ENCODE measurements at places on chromosomes 5 and 9.

DNA sequence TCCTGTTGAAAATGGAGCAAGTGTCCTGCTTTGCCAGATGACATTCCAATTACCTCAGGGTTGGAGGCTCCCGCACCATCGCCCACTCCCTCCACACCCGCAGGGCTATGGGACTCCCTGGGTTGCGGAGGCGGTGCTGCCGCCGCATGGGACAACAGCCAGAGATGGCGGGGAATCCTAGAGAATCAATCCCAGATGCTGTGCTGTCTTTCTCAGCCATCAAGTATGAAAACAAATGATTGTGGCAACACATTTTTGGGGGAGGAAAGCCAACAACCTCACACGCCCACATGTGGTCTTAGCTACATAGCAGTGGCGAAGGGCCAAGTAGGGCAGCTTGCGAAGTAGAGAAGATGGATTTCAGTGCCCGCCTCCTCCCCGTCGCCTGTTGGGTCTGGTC lies 46.7 kb downstream of the IL31RA start:
- DNase-seq, result no peak

- no peak for DNase-seq
Observed at GRCh38 chr9:7324152-7324598, 475.4 kb downstream of the DMAC1 start.

GRCh38 chr9:84781458-84781857 lies 111.9 kb downstream of the NTRK2 start:
- DNase-seq, result no peak

GRCh38 chr5:174649391-174649790 lies 75.0 kb upstream of the MSX2 start:
- DNase-seq, result no peak

GRCh38 chr5:33212900-33213299 lies 227.9 kb upstream of the TARS1 start:
- no peak for DNase-seq

DNA sequence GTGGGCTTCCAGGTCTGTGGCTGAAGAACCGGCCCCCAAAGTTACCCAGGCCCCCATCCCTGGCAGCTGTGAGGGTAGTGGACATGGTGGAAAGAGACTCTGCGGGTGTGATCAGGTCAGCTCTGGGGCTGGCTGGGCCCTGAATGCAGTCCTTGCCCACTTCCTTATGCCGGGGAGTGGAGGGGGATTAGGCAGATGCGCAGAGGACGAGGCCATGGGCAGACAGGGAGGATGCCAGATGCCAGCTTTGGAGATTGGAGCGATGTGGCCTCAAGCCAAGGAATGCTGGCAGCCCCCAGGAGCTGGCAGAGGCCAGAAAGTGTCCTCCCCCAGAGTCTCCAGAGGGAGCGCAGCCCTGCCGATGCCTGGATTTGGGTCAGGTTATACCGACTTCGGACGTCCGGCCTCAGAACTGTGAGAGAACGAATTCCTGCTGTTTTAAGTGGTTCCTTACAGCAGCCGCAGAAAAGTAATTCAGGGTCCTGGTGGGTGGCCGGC lies 69.8 kb downstream of the ADAMTS2 start:
- no peak for DNase-seq

DNA sequence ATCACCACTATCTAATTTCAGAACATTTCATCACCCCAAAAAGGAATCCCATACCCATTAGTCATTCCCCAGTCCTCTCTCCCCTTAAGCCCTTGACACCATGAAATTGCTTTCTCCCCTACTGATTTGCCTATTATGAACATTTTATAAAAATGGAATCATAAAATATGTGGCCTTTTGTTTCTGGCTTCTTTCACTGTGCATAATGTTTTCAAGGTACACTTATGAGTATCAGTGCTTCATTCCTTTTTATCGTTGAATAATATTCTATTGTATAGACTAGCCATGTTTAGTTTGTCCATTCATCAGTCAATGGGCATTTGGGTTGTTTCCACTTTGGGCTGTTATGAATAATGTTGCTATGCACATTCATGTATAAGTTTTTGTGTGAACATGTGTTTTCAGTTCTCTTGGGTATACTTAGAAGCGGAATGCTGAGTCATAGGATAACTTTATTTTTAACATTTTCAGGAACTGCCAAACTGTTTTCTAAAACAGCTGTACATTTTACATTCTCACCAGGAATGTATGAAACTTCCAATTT lies 40.4 kb upstream of the FGF1 start:
- no peak for DNase-seq

GRCh38 chr5:168563959-168564358 lies 15.2 kb downstream of the PANK3 start:
- no peak for DNase-seq

GRCh38 chr9:136687721-136688223 lies 515 bp upstream of the AGPAT2 start:
- no peak for DNase-seq

GRCh38 chr5:83528439-83528769 lies 56.9 kb downstream of the VCAN start:
- DNase-seq, result no peak

DNA sequence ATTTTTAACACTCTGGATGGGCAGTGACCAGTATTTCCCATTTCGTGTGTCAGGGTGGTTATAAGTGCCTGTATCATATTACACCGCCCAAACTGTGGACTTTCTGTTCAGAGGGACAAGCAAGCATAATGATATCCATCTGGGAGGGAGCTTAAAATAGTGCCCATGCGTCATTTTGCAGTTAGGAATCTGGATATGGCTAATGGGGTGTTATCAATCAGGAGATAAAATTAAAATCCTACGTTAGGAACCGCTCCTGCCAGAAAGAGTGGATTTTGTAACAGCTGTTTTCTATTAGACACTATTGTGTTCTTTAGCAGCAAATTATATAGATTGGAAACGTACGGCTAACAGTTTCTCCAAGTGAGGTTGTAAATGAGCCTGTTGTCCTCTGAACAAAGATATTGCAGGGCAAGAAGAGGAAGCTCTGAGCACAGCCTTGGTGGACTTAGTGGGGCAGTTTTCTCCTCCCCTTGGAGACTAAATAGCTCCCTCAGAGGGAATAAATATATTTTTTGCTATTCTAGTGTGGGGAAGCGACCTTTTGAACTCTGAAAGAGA lies 160.4 kb downstream of the SPATA31D1 start:
- DNase-seq, result peak; percentile 68

DNA sequence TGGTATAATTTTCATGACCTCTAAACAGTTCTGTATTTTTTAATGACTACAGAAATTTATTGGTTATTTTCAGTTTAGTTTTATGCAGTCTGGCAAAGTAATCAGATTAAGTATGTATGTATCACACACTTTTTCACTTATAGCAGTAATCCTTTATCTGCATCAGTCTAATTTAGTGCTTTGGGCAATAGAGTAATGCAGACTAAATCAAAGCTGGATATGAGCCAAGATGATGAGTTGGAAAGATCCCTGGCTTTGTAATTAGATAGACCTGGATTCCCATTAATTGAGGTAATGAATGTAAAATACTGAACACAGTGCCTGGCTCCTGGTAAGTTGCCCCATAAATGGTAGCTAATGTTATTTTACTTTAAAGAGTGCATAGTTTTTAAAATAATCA lies 215.4 kb upstream of the TLX3 start:
- DNase-seq, result no peak

DNA sequence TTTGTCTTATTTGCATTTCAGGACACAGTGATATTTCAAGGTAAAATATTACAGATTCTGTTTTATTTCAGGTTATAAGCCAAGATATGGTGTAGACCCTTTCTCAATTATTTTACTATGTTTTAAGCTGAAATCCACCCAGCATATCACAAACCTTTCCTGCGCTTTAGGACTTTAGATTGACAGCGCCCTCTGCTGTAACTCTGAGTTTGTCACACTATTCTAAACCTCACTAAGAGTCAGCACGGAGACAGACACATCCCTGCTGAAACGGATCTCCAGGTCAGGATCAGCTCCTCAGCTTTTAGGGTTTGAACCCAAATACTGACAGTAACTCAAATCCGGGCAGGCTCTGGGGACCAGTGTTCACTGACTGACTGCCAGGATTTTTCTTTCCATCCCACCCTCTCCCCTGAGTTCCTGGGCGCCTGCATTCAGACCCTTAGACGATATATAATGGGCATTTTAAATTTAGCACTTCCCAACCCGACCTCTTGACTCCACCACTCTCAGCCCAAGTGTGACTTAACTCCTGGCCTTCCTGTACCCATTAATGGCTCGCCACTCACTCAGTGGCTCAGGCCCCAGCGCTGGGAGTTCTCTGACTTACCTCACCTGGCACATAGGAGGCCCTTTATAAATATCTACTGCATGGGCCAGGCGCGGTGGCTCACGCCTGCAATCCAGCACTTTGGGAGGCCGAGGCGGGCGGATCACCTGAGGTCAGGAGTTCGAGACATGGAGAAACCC lies 33.5 kb downstream of the TLX3 start:
- no peak for DNase-seq

- no peak for DNase-seq
Observed at GRCh38 chr5:90967851-90968250, 409.3 kb downstream of the ADGRV1 start.

GRCh38 chr5:137708062-137708461 lies 27.8 kb downstream of the KLHL3 start:
- no peak for DNase-seq

- no peak for DNase-seq
Observed at GRCh38 chr5:157029457-157029856, 29.5 kb downstream of the HAVCR1 start.

- DNase-seq, result peak; percentile 39
Observed at GRCh38 chr5:81856948-81857928, 106.3 kb upstream of the SSBP2 start.

DNA sequence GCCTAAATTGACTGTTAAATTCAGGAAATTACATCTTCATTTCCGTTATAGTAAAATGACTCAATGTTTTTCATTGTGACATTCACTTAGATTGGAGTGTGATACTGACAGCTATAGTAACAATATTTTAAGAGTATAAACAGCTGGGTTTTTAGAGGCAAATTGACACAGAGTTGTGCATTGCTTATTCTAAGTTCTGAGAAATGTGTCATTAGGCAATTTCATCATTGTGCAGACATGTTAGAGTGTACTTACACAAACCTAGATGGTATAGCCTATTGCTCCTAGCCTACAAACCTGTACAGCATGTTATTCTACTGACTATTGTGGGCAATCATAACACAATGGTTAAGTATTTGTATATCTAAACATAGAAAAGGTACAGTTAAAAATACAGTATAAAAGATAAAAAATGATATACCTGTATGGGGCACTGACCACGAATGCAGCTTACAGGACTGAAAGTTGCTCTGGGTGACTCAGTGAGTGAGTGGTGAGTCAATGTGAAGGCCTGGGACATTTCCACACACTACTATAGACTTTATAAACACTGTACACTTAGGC lies 132.7 kb downstream of the PDE4D start:
- no peak for DNase-seq

GRCh38 chr5:158389786-158390185 lies 530.8 kb upstream of the CLINT1 start:
- DNase-seq, result no peak

DNA sequence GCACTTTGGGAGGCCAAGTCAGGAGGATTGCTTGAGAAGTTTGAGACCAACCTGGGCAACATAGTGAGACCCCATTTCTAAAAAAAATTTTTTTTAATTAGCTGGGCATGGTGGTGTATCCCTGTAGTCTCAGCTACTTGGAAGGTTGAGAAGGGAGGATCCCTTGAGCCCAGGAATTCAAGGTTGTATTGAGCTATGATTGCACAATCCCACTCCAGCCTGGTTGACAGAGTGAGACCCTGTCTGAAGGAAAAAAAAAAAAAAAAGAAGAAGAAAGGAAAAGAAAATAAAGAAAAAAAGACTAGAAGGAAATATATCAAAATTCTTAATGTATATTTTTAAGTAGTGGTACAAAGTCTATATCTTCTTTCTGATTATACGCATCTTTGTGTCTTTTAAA lies 28.8 kb upstream of the PCDHB1 start:
- no peak for DNase-seq

- DNase-seq, result no peak
Observed at GRCh38 chr5:54704825-54705224, 187.3 kb downstream of the SNX18 start.

DNA sequence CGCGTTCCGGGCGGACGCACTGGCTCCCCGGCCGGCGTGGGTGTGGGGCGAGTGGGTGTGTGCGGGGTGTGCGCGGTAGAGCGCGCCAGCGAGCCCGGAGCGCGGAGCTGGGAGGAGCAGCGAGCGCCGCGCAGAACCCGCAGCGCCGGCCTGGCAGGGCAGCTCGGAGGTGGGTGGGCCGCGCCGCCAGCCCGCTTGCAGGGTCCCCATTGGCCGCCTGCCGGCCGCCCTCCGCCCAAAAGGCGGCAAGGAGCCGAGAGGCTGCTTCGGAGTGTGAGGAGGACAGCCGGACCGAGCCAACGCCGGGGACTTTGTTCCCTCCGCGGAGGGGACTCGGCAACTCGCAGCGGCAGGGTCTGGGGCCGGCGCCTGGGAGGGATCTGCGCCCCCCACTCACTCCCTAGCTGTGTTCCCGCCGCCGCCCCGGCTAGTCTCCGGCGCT lies at the start of gene DAPK1:
Gene DAPK1, plus strand, starts transcription at position 264 of the 442 bp plus-strand sequence. CDS start 1,211 bp downstream, outside the sequence.
- DNase-seq, result peak; percentile 96

DNA sequence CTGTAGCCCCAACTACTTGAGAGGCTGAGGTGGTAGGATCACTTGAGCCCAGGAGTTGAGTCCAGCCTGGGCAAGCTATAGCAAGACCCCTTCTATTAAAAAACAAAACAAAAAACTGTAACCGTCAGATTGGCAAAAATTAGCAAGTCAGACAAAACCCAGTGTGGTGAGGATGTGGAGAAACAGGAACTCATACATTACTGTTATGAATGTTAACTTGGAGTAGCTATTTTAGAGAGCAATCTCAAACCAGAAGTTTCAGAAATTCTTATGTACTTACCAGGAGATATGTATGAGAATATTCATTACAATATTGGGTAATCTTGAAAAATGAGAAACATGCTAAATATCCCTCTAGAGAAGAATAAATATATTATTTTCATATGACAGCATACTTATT lies 120.3 kb downstream of the INVS start:
- no peak for DNase-seq
